ENCODE measurements at places on chromosomes 6 and 20.

- peaks cover 4% of the 10 kb centered on the region for H3K4me1 ChIP-seq
- peaks cover 100% of the 10 kb centered on the region for H3K27me3 ChIP-seq
- H3K4me3 ChIP-seq, result no peak overlapping the region
Measured at GRCh38 chr20:62977613-62978560, 25.4 kb downstream of the SLC17A9 start.

- no peaks in the 10 kb centered on the region for H3K27me3 ChIP-seq
- H3K4me3 ChIP-seq, result no peak overlapping the region
- H3K27ac ChIP-seq, result no peak overlapping the region
- no peak for DNase-seq
Measured at GRCh38 chr6:64736421-64736950, 970.5 kb downstream of the EYS start.

DNA sequence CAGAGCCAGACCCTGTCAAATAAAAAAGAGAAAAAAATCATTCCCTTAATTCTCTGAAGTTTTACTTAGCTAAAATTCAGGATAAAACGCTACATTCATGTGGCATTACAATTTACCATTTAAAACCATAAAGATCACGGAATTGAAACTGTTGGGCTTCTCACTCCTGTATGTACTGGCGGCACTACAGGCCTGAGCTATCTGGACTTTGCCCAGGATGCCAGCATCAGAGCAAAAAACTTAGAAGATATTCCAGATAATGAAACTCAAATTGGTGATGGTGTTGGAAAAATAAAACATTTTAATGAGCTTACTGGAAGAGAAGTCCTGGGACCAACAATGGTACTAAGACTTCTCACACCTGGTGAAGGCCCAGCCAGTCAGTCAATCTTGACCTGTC is 14.2 kb downstream of the EPM2A start:
- H3K4me1 ChIP-seq, result no peaks in the 10 kb centered on the region
- no peak for DNase-seq
- no peaks in the 10 kb centered on the region for H3K27me3 ChIP-seq
- H3K4me3 ChIP-seq, result no peak overlapping the region

DNA sequence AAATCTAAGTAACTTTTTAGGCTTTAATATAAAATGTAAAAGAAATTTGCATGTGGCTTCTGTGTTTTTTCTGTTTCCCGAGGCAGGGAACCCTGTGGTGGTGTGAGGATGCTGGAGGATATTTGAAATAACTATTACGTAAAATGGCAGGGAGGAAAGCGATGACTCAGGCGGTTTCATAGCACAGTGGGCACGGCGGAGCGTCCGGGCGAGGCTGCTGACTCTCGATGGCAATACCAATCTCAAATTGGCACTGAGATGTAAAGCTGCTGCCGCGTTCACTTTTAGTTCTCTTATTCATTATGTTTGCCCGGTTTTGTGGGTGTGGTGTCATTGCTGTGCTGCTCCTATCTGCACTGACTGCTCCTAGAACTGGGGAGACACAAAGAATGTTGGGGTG is 254.3 kb downstream of the THBS2 start:
- no peaks in the 10 kb centered on the region for H3K36me3 ChIP-seq
- no peaks in the 10 kb centered on the region for H3K27me3 ChIP-seq
- no peak overlapping the region for H3K27ac ChIP-seq
- DNase-seq, result no peak
- no peak overlapping the region for H3K4me3 ChIP-seq

- no peaks in the 10 kb centered on the region for H3K36me3 ChIP-seq
- H3K4me3 ChIP-seq, result peak overlapping the region; percentile 47
- DNase-seq, result no peak
- H3K27me3 ChIP-seq, result no peaks in the 10 kb centered on the region
- no peak overlapping the region for H3K27ac ChIP-seq
- H3K4me1 ChIP-seq, result no peaks in the 10 kb centered on the region
Measured at GRCh38 chr20:59221707-59222252, 58.2 kb downstream of the ZNF831 start.

DNA sequence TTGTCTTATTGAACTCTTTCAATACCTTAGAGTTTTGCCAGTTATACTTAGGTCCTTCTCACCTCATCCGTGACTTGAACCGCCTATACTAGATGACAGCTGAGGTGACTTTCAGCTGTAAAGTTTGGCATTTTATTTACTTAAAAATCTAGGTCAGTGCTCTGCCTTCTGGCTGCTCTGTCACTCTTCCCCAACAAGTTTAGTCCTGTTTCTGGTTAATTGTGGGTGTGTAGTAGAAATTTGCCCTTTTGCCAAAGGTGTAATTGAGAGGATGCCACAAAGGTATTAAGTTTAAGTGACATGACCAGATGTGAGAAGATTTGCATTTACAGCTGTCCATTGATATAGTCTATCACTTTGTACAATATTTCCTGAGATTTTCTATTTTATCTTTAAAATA is 106.2 kb downstream of the FARS2 start:
- DNase-seq, result no peak
- H3K4me3 ChIP-seq, result no peak overlapping the region
- no peaks in the 10 kb centered on the region for H3K27me3 ChIP-seq

DNA sequence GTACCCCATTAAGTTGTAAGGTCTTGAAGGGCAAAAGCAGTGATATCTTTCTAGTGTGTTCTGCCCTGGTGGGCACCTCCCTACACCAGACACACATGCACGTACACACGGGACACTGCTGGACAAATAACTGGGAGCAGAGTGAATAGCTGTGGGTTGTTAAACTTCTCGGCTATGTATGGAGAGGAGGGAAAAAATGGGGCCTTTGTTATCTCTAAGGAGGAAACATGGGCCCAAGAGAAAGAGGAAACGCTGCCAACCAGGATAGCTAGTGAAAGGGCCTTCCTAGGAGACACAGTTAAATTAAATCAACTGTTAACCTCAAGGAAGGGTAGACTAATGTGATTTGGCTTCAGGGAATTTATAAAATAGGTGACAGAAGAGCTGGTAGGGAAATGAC is 169.7 kb downstream of the MYLK4 start:
- no peak for DNase-seq
- no peaks in the 10 kb centered on the region for H3K36me3 ChIP-seq
- H3K27ac ChIP-seq, result no peak overlapping the region

DNA sequence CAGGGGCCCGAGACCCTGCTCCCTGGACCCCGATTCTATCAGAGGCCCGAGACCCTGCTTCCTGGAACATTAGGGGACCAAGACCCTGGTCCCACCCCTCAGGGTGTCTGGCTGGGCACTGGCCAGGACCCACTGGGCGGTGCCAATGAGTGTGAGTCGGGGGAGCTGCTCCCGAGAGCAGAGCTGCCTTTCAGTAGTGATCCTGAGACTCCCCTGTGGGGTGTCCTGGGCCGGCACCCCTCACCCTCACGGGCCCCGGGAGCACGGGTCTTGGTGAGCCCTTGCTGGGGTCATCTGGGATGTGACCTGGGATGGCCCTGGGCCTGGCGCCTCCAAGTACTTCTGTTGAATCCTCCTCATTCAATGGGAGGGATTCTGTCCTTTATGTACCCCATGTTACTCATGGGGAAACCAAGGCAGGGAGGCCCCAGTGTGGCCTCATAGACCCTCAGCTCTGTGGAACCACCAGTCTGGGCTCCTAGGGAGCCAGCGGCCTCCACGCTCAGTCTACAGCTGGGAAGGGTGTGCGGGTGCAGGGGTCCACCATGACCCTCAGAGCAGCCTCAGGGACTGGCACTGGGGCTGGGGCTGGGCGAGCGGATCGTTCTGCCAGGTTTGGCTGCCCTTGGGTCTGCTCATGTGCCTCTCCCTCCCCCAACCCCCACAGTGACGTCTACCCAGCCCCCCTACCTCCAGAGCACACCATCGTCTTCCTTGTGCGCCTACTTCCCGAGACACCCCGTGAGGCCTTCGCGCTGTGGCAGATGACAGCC is 25.6 kb downstream of the COL20A1 start:
- H3K27me3 ChIP-seq, result peaks cover 78% of the 10 kb centered on the region
- DNase-seq, result peak; percentile 10
- no peaks in the 10 kb centered on the region for H3K4me1 ChIP-seq
- H3K36me3 ChIP-seq, result no peaks in the 10 kb centered on the region
